ENCODE measurements at places on chromosomes 4 and X. TPM values are rescaled to one million over a fixed set of nuclear protein-coding genes. Genes with fewer than 3 reads are reported as not detected.

CLDN24 gene
- polyA plus RNA-seq: not detected

BDH2 gene
- polyA plus RNA-seq: 38.0 TPM

GTPBP6 gene
- polyA plus RNA-seq: 46.9 TPM

GPR173 gene
- polyA plus RNA-seq: 9.8 TPM

HS3ST1 gene
- 0.05 TPM for polyA plus RNA-seq

NAP1L2 gene
- polyA plus RNA-seq: 0.54 TPM

UBA1 gene
- polyA plus RNA-seq: 145 TPM

DLG3 gene
- 4.9 TPM for polyA plus RNA-seq

STPG2 gene
- polyA plus RNA-seq: not detected

MAGEB1 gene
- polyA plus RNA-seq: not detected

SHOX gene
- 0.58 TPM for polyA plus RNA-seq

KIT gene
- polyA plus RNA-seq: 8.4 TPM

WDR17 gene
- 0.97 TPM for polyA plus RNA-seq

Data from forelimb muscle (tissue), 1 donor.